ENCODE measurements at places on chromosomes 7 and 10.
A peak's percentile ranks its signal among the peaks of the same experiment; 100 is the strongest.

DNA sequence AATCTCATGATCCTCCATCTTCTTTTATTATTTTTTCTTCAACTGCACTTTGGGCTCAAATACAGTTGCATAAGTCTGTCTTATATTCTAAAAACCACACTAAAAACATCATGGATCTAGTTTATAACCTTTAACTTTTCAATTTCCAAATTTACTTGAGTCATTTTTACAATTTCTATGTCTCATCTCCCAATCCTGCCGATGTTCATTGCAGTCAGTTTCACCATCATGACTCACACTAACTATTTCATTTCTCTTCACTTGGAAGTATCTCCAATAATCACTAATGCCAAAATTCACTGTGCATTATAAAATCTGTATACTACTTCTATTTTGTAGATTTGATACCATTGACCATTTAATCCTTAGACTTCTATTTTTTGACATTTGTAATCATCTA lies 806.9 kb upstream of the SORCS1 start:
- no peak for DNase-seq

DNA sequence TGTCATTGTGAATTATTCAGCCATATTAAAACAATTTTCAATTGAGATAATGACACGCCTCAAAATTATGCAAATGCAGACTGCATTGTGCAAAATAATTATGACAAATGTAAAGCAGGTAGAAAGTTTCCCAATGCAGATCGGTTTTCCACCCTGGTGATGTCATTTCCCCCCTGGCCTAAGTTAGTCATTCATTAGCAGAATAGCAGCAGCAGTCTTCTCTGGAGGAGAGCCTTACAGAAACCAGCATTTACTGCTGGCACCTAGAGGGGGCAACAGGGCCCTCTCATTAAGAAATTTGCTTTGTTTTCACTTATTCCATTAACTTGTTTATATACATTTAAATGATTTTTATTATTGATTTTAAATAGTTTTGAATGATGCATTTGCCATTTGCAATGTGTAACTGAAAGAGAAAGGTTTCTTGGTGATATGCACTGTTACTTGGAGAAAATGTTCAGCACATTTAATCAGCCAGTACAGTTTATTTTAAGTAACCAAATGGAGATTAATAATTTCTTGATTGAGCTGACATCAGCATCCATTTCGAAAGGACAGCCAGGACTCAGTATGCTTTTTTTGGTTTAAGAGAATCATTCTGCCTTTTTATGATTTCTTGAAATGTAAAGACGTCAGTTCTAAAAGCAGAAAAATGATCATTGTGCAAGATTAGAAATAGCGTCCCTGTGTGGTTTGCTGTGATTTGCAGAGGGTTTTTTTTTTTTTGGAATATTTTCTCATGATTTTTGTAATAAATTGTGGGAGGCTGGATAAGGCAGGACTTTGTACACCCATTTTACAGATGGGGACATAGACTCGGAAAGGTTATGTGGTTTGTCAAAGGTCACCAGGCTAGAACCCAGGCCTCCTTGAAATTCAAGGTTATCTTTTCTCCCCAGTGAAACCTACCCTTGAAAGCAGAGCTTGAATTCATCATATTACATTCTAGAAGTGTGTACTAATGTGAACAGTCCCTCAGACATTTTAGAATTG lies 3.5 kb downstream of the ARID5B start:
- DNase-seq = peak; percentile 75

GRCh38 chr10:124229201-124229988 lies 136.0 kb upstream of the CHST15 start:
- no peak for DNase-seq

DNA sequence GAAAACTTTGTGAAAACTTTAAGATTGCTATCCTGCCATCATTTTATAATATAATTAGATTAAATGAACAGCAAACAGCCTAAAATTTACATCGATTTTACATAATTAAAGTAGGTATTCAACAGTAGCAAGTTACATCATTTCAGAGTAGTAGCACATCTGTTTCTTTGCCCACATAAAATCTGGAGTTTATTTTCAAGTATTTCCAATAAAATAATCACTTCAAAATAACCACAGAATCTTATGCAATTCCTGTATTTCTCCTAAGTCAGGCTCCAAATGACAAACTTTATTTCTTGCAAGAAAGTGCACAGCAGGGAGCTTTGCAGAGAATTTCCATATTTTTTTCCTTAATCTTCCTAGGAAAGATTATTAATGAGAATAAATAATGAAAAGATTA lies 82.6 kb downstream of the CUBN start:
- no peak for DNase-seq

GRCh38 chr10:92965314-92965713 lies 95.3 kb upstream of the CYP26C1 start:
- peak; percentile 41 for DNase-seq

GRCh38 chr10:33712825-33713224 lies 378.4 kb upstream of the NRP1 start:
- DNase-seq = no peak

GRCh38 chr10:101286248-101287046 lies 57.2 kb upstream of the LBX1 start:
- no peak for DNase-seq

DNA sequence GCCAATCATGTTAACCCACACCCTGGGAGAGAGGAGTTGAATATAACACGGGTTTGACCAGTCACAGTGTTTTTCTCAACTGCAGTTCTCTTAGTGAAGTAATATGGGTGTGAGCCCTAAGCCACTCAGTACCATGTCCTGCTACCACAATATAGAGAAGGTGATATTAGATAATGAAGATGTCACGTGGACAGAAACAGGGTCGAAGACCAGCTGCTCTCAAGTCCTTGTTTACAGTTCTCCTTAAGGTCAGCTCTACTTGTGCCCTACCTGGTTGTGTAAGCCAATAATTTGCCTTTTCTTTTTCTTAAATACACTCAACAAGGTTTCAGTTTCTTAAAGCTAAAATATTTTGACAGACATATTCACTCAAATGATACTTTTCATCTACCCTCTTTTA lies 128.3 kb upstream of the POT1 start:
- peak; percentile 13 for DNase-seq

GRCh38 chr7:50661345-50662040 lies 96.3 kb upstream of the DDC start:
- DNase-seq = no peak

- DNase-seq = no peak
These were observed 40.1 kb upstream of the ZNF488 start for GRCh38 chr10:47424231-47424630.

GRCh38 chr10:102611514-102612087 lies 32.7 kb upstream of the TRIM8 start:
- no peak for DNase-seq

DNA sequence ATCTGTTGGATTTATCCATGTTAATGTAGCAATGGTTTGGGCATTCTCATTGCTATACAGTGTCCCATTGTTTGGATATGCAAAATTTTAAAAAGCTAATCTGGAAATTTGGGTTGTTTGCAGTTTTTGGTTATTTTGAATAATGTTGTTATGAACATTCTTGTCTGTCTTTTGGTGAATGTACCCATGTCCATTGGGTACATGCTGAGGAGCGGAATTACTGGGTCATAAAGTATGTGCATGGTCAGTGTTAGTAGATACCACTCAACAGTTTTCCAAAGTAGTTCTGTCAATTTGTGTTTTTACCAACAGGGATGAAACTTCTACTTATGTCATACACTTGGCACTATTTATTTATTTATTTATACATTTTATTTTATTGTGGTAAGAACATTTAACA lies 153.9 kb downstream of the LRMDA start:
- DNase-seq = no peak

DNA sequence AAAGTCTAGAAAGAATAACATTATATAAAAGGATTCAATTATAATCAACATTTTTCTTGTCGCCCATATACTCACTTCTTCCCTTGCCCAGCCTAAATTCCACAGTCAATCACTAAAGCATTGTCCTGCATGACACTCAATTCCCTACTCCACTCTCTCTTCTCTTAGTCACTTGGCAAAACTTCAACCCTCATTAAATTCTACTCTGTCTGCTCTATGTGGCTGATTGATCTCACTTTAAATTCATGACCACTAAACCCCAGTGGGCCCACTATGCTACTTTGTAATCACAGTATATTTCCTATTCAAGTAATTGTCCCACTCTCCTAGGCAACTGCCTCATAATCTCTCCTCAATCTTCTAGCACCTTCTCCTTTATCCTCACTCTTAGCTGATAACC lies 54.1 kb downstream of the MTERF1 start:
- no peak for DNase-seq

DNA sequence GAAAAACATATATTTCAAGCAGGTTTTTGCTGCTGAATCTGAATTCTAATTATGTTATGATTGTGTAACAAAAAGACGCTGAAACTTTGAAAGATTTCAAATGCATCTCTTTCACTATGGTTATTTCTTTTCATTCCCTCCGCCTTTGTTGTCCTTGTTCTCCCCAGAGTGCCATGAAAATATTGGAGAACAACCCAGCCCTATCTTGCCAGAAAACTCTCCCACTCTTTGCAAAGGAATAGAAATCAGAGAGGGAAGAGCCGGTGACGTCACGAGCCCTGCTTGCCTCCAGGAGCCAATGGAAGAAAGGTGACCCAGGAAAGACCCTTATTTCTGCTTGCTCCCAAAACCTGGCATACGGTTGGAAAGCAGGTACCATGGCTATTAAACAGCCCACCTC lies 3.4 kb downstream of the GFRA1 start:
- DNase-seq = no peak

DNA sequence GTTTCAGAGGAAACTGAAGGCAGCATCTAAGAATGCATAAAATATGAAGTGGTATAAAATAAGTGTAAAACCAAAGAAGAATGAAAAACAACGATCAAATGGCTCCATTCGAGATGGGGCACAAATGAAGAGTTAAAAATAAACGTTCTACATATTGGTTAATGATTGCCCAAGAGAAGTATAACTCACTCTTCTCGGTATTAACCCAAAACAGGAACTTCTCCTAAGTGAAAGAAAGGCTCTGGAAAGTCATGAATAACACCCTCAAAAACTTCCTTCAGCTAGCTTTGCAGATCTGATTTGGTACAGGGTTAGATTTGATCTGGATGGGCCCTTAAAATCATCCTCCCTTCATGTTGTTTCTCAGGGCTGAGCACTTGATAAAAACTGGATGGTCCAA lies 94.3 kb upstream of the ADO start:
- DNase-seq = no peak

DNA sequence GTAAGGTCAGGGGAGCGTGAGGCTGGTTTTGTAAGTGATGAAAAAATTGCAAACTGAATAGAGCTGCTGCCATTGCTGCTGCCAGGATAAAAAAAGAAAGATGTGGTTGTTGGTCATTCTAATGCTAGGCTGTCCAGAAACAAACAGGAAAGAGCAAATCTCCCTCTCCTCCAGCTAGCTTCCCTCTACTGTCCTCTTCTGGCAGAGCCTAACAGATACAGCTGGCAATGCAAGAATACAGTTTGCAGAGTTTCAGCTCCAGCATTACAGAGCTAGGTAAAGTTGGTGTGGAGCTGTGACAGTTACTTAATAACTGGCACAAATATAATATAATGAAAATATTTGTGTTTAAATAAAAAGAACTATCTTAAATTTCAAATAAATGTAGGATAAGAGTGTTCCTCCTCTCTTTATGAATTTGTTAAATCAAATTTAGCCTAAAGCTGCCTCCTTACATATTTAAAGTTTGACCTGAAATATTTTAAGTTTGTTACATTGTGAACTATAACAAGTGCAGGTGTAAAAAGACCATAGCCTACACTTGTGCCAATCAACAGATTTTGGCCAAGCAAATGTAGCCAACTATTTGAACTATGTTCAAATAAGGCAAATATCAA lies 407.7 kb downstream of the SH2D4B start:
- DNase-seq = peak; percentile 3

- no peak for DNase-seq
These were observed 4.6 kb downstream of the CHST3 start for GRCh38 chr10:71968553-71969474.

DNA sequence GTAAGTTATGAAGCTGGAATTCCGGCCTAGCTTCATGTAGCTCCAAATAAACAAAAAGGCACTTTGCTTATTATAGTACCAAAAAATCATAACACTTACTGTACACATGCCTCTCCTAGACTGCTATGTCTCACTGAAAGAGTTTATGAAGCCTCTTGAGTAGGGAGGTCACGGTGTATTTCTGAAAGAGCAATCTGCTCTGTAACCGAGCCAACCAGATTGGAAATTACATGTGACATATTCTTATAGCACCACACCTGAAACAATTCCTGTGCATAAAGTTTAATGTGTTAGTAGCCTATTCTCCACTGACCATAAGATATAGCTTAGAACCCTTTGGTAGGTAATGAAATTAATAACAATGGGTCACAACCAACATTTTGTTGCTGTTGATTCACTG lies 1.3 kb upstream of the FAM3C start:
- DNase-seq = no peak

DNA sequence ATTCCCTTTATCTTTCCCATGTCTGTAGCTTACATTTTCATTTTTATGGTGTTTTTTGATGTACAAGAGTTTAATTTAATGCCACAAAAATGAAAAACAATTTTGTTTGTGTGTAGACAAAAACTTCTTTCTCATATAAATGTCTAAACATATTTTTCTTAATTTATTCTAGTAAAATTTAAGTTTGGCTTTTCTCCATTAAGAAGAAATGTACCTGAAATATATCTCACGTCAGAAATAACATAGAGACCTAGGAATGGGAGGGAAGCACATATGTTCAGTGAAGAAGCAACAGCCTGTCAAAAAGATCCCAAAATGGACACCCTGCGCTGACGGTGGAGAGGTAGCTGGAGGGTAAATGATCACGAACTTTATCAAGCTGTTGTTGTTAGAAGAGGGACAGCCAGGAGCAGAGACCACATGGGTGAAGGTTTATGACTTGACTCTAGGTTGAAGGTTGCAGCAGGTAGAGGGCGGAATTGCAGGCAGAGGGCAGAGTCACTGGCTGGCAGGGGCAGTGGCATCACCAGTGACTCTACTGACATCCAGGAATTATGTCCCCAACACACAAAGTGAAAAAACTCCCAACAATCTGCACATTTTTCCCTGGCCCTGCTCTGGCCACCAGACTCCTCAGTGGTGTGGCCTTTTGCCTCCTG lies 225.9 kb upstream of the PRSS58 start:
- no peak for DNase-seq

DNA sequence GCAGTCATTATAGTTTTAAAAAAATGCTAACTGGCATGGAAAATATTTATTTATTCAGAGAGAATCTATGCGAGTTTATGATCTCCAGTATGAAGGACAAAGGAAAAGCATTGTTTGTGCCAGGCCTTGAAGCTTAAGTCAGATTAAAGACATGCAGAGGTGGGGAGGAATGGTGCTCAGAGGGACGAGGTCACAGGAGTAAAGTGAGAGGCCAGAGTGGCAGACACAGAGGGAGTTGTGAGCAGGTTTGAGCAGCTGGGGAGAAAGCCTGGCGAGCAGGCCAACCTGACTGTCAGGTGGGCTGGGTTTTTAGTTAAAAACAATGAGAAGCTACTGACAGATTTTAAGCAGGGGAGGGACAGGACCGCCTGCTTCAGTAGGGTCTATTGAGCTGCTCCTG lies 6.8 kb upstream of the CCNY start:
- no peak for DNase-seq

DNA sequence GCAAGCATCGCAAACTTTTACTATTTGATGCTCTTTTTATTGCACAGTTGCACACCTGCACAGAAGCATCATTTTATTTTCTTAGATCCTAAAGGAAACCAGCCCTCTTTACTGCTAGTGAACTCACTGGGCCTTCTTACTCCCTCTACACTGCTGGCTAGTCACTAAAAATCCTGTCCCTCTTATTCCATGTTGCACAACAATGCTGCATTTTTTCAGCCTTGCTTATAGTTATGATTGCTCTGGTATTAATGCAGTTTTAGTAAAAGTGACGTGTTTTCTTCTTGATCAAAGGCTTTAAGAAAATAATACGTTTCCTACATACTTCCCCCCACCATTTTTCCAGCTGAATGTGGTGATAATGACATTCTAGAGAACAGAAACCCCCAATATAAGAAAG lies 132.9 kb upstream of the FAM3C start:
- DNase-seq = no peak

Data from HepG2 (cell line).